ENCODE measurements at places on chromosomes 4 and X. TPM values are rescaled to one million over a fixed set of nuclear protein-coding genes. Genes with fewer than 3 reads are reported as not detected.

DNA sequence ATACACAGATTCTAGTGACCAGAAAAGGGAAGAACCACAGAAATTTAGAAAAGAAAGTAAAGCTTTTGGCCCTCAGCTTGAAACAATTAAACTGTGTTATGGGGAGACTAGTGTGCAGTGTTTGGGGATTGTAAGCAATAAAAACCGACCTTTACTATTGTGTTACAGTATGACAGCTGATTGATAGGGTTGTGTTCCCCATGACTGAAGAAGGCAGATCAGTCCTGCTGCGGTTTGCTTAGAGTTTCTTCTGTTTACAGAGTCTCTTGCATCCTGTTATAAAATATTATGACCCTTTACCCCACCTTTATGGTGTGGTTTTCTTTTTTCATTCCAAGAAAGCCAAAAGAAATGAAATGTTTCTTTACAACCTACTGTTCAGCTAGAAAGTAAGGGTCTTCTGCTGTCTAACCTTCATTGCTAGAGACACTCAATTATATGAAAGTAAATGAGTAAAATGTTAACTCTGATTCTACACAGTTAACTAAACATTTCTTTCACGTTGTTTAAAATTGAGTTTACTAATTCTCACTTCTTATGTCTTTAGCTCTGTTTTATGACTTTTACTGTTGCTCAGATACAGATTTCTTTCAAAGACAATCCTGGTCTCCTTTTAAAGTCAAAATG is 18.1 kb downstream of the CHIC1 start:
- H3K4me3 ChIP-seq, result no peak overlapping the region
- H3K4me1 ChIP-seq, result peaks cover 6% of the 10 kb centered on the region
- no peaks in the 10 kb centered on the region for H3K27me3 ChIP-seq
- DNase-seq, result no peak

GRCh38 chr4:37400241-37400881 is 155.8 kb downstream of the NWD2 start:
- peaks cover 1% of the 10 kb centered on the region for H3K27me3 ChIP-seq
- H3K4me1 ChIP-seq, result no peaks in the 10 kb centered on the region
- no peak overlapping the region for H3K4me3 ChIP-seq
- no peak overlapping the region for H3K27ac ChIP-seq
- no peak for DNase-seq

DNA sequence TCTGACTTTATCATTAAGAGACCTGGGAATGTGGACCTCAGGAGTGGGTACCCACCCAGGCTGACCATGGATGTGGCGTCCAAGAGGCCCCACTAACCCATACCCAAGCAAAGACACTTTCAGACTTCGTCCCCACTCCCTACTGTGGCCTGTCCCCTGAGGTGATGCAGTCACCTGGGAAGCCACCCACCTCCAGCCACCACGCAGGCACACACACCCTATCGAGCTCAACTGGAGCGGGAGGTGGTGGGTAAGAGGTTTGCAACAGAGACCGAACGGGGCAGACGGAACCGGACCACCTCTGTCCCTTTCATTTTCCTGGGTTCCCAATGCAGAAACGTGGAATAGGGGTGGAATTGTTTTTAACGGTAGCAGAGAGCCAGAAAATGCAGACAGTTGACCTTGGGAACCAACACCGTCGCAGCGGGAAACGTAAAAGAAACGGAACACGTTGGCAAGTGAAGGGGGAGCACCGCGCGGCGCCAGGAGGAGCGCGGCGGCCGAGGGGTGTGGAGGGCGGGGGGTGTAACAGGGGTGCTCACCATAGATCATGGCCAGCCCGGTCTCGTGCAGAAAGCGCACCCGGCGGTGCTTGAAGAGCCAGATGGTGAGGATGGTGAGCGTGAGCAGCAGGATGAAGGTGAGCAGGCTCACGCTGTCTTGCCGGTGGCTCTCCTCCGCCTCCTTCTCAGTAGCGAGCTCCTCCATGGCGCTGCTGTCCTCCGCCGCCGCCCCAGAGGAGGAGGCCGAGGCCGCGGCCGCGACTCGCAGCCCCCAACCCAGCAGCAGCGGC is 559 bp downstream of the SLC9A7 start:
- H3K27ac ChIP-seq, result peak overlapping the region; percentile 85
- DNase-seq, result peak; percentile 28
- H3K4me3 ChIP-seq, result peak overlapping the region; percentile 88
- peaks cover 28% of the 10 kb centered on the region for H3K4me1 ChIP-seq

DNA sequence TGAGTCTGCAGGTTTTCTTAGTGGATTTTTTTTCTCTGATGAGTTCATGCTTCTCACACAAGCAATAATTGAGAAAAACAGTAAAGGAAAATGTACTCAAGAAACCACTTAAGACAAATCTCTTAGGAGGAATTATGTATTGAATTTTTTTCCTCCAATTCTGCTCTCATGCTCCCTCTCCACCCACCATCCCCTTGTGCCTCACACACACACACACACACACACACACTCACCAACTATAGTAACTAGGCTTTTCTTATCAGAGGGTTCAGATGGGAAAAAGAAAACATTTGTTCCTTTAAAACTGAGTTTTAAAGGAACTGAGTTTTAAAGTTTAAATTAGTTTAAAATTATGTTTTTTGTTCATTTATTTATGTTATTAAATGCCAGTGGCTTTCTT is 47.0 kb upstream of the ANXA10 start:
- H3K27me3 ChIP-seq, result no peaks in the 10 kb centered on the region
- H3K36me3 ChIP-seq, result no peaks in the 10 kb centered on the region
- no peaks in the 10 kb centered on the region for H3K4me1 ChIP-seq
- DNase-seq, result no peak
- no peak overlapping the region for H3K4me3 ChIP-seq

The VCX3B gene
- not detected for total RNA-seq

The SHROOM2 gene
- total RNA-seq, result not detected

GRCh38 chrX:47844117-47844516 is 7.4 kb downstream of the ZNF81 start:
- H3K4me3 ChIP-seq, result no peak overlapping the region
- no peaks in the 10 kb centered on the region for H3K27me3 ChIP-seq
- no peak for DNase-seq

The TGIF2LX gene
- total RNA-seq, result not detected

DNA sequence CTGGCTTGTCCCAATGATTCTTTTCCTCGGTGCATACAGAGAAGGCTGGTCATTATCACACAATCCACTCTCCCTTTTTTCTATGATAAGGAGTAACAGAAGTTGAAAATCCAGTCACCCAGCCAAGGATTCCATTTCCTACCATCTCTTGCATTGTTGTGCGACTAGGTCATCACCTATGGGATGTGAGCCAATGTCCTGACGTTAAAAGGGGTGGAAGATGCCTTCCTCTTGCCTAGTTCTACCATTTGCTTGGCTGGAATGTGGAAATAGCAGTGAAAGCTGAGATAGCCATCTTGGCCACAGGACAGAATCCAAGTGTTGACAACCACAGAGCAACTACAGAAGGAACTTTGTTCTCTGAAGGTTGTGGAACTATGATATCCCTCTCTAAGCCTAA is 132.2 kb upstream of the KIT start:
- no peak for DNase-seq
- no peaks in the 10 kb centered on the region for H3K36me3 ChIP-seq
- H3K27me3 ChIP-seq, result peaks cover 8% of the 10 kb centered on the region
- H3K4me3 ChIP-seq, result no peak overlapping the region

DNA sequence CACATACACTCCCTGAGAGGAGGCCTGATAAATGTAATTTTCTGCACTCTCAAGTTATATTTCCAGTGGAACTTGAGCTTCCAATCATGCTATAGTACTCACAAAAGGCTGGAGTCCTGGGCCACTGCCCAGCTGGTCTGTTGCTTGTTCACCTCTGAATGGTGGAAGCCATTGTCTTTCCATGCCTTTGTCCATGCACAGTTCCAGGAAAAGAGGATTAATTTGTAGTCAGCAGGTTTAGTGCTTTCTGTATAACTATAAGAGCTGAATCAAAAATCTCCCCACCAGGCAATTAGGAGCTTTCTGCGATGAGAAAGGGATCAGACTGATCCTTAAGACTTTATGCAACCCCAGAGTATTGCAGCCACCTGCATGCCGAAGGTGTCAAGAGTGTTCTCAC is 195.4 kb upstream of the PGRMC2 start:
- H3K36me3 ChIP-seq, result no peaks in the 10 kb centered on the region
- no peak overlapping the region for H3K27ac ChIP-seq
- H3K4me3 ChIP-seq, result no peak overlapping the region
- DNase-seq, result no peak
- no peaks in the 10 kb centered on the region for H3K4me1 ChIP-seq
- no peaks in the 10 kb centered on the region for H3K27me3 ChIP-seq

DNA sequence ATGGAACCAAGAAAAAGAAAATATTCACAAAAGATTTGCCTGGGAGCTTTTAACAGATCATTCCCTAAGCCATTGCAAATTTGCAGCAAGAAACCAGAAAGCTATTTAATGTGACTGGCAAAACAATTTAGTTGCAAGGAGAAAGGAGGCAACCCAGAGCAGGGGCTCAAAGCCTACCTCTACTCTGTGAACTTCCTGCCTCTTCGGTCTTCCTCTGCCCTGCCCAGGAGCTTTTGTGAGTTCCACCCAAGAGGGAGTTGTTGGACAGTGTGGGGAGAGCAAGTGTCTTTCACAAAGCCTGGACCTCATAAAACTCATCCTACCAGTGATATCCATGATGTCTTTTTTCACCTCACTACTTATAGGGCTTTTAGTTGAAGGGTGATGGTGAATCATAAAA is 107.4 kb downstream of the AFF1 start:
- no peaks in the 10 kb centered on the region for H3K27me3 ChIP-seq
- peaks cover 21% of the 10 kb centered on the region for H3K4me1 ChIP-seq
- DNase-seq, result no peak
- H3K4me3 ChIP-seq, result no peak overlapping the region
- no peak overlapping the region for H3K27ac ChIP-seq

- H3K27me3 ChIP-seq, result peaks cover 2% of the 10 kb centered on the region
- H3K4me1 ChIP-seq, result peaks cover 11% of the 10 kb centered on the region
- no peak for DNase-seq
- H3K36me3 ChIP-seq, result no peaks in the 10 kb centered on the region
Observed at GRCh38 chrX:150446151-150446550, 83.0 kb downstream of the MAMLD1 start.

DNA sequence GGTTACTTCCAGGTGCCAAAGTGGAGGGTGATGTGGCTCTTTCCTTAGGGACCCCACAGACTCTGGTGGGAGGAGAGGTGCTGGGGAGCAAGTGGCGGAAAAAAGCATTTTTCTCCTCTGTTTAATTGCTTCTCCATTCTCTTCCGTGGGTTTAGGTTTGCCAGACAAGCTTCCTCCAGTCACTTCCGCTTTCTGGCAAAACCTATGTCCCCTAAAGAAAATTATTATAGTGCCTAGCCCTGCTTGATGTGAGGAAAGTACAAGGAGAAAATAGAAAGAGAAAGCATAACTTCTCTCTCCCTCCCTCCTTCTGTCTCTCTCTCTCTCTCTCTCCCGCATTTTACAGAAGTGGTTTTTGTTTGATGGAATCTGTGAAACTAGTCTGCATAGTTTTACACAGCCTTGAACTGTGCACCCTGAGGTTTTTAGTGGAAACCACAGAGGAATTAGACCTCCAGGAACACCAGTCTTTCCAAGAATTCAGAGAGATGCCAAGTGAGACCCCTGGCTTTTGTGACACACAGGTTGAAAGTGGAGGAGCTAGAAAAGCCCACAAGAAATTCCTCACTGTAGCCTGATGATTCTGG is 231.1 kb upstream of the ANXA3 start:
- peak overlapping the region; percentile 56 for H3K4me3 ChIP-seq
- peaks cover 39% of the 10 kb centered on the region for H3K4me1 ChIP-seq
- no peak for DNase-seq
- peak overlapping the region; percentile 13 for H3K27ac ChIP-seq

GRCh38 chrX:8846266-8846665 is 45.1 kb upstream of the FAM9A start:
- no peaks in the 10 kb centered on the region for H3K36me3 ChIP-seq
- no peak for DNase-seq
- H3K4me1 ChIP-seq, result no peaks in the 10 kb centered on the region
- H3K27me3 ChIP-seq, result peaks cover 3% of the 10 kb centered on the region

DNA sequence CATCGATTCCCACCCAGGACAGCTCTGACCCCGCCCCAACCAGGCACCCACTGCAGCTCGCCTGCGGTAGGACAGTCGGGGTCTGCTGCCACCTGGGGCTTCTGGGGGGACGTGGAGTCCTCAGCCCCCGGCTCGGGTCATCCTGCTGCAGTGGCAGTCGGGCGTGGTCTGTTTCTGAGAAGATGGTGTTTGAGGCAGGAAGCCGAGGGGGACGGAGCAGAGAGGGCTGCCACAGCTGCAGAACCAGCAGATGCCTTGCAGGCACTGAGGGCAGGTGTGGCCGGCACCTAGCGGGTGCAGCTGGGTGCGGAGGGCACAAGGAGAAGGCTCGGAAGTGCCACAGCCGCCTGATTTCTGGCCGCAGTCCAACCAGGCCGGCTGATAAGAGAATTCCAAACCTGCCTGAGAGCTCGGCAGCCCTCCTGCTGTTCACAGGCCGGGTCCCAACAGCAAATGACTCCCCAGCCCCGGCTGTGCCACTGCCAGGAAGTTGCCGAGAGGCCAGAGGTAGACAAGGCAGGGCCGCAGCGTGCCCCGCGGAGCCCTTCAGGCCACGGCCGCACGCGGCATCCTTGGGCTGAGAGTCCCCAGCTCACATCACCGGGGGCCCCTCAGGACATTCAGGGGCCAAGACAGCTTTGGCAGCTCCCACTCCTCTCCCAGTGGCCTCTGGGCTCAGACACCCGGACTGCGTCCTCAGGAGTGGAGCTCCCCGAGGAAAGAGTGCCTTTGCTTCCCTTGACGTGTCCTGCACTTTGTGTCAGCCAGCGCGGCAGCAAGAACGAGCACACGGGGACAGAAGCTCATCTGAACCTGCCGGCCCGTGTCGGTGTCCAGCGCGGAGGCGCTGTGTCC is 9.4 kb upstream of the CPLX1 start:
- no peaks in the 10 kb centered on the region for H3K27me3 ChIP-seq
- H3K4me3 ChIP-seq, result no peak overlapping the region
- H3K4me1 ChIP-seq, result peaks cover 21% of the 10 kb centered on the region
- peaks cover 19% of the 10 kb centered on the region for H3K36me3 ChIP-seq
- no peak overlapping the region for H3K27ac ChIP-seq
- DNase-seq, result no peak

- H3K4me3 ChIP-seq, result no peak overlapping the region
- peaks cover 22% of the 10 kb centered on the region for H3K36me3 ChIP-seq
- no peak for DNase-seq
- H3K4me1 ChIP-seq, result peaks cover 28% of the 10 kb centered on the region
Observed at GRCh38 chr4:113559947-113560346, 201.6 kb downstream of the CAMK2D start.

- no peak overlapping the region for H3K27ac ChIP-seq
- DNase-seq, result no peak
- peaks cover 10% of the 10 kb centered on the region for H3K4me1 ChIP-seq
- H3K36me3 ChIP-seq, result peaks cover 23% of the 10 kb centered on the region
Observed at GRCh38 chr4:169418846-169419245, 148.1 kb upstream of the SH3RF1 start.

DNA sequence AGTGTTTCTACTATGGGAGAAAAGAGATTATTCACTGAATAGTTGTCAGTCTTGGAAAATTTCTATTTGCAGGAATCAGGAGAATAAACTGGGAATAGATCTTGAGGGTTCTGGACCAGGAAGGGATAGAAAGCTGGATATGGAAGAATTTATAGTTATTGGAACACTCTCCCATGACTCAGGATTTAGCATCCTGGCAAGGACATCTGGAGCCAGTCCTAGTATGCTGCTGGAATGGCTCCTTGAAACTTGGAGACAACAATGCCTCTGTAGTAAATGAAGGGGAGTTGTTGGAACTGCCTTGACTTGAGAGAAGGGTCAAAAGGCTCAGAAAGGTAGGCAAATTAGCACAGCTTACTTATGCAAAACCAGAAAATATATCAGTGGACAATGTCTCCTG is 23.5 kb upstream of the THOC2 start:
- H3K27ac ChIP-seq, result no peak overlapping the region
- no peaks in the 10 kb centered on the region for H3K36me3 ChIP-seq
- H3K4me1 ChIP-seq, result no peaks in the 10 kb centered on the region
- H3K4me3 ChIP-seq, result no peak overlapping the region
- peaks cover 3% of the 10 kb centered on the region for H3K27me3 ChIP-seq

Data from activated CD8-positive, alpha-beta T cell treated with anti-CD3 and anti-CD28 coated beads, Interleukin-2, amount 10 ng/mL, durations not matched to agents 7 days and 5 days (primary cell).